ENCODE measurements at places on chromosomes 5 and 9.

GRCh38 chr5:53381-54174 is 38.4 kb upstream of the PLEKHG4B start:
- DNase-seq = no peak

DNA sequence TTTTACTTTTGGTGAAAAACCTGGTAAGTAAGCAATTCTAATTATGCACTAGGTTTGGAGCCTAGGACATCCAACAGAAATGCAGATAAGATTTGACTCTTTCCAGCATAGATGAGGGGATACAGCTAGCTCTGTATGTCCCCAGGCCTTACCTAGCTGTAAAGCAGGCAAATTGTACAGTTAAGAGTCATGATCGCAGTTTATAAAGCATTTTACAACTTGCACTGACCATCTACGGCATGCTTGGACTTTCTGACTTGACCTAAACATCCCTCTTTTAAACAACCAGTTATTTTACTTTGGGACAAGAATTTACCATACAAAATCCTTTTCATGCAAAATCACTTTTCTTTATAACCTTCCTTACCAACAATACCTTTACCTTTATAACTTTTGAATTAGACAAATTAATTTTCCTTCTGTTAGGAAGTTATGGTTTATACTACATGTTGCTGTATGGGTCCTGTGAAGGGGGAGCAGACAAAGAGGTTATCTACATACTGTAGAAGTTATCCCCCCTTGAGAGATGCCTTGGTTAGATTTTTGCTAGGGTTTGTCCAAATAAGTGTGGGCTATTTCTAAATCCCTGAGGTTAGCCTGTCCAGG is 36.8 kb downstream of the FGD3 start:
- DNase-seq = no peak

DNA sequence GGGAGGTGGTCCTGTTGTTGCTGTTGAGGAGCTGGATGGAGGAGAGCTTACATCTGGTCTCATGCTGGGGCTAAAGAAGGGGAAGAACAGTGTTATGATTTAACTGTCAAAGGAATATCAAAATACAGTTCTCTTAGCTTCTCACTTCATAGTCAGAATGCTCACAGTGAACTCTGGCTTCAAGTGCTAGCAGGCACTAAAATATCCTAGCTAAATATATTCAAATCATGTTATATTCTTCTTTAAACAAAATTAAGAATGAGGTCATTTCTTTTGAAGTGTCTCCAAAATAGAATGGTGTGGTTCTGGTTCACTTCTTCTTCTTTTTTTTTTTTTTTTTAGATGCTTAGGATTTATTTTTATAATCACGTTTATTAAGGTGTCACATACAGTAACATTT is 89.4 kb downstream of the NR3C1 start:
- DNase-seq = no peak

DNA sequence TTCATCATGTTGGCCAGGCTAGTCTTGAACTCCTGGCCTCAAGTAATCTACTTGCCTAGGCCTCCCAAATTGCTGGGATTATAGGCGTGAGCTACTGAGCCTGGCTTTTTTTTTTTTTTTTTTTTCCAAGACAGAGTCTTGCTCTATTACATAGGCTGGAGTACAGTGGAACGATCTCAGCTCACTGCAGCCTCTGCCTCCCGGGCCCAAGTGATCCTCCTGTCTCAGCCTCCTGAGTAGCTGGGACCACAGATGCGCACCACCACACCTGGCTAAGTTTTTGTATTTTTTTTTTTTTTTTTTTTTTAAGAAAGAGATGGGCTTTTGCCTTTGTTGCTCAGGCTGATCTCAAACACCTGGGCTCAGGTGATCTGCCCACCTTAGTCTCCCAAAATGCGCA is 26.2 kb upstream of the GPR21 start:
- no peak for DNase-seq

DNA sequence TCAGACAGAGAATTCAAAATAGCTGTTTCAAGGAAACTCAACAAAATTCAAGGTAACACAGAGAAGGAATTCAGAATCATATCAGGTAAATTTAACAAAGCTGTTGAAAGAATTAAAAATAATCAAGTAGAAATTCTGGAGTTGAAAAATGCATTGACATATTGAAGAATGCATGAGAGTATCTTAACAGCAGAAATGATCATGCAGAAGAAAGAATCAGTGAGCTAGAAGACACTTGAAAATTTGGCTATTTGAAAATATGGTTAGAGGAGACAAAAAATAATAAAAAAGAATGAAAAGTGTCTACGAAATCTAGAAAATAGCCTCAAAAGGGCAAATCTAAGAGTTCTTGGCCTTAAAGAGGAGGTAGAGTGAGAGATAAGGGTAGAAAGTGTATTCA is 22.9 kb downstream of the LMBRD2 start:
- DNase-seq = no peak

DNA sequence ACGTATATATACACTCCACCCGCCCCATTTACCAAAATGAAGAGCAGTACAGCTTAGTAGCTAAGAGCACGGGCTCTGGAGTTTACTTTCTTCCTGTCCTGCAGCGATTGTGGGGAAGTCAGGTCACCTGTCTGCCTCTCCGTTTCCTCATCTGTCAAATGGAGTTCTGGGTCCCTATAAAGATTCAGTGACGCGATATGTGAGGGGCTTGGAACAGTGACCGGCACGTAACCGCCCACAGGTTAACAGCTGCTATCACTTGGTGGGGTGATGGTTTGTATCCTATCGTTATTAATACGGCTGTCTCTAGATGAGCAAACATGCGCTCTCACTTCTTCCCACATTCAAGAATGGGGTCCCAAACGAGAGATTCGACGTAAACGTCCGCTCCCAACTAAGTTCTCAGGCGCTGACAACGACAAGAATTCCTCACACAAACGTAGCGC is 426 bp downstream of the FAM114A2 start:
- DNase-seq = no peak

DNA sequence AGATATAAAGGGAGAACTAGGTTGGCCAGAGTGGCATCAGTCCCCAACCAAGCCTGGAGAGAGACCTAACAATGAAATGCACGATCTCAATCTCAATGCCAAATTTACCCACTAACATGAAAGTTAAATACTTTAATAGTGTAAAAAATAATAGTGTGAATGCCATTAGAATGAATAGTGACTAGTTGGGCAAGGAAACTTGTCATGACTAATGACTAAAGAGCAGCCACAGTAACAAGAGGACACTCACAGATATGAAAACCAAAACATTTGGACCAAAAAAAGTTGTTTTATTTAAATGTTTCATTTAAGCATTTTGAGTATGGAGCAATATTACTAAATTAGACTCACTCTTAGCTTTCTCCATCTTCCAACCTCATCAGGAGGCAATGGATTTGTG is 1853.8 kb downstream of the EFNA5 start:
- no peak for DNase-seq

DNA sequence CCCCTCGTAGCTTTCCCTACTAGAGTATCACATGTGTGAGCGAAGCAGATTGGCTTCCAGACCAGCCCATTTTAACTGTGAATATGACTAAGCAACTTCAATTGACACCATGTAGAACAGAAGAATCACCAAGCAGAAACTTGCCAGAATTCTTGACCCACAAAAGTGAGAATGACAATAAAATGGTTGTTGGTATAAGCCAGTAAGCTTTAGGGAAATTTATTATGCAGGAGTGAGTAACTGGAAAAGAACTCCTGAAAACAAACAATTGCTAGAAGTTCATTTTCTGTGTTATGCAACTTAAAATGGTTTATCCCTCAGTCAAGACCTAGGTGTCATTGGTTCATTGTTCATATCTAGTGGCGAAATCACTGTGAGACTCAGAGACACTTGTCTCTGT is 303.1 kb downstream of the DMRT2 start:
- DNase-seq = no peak

DNA sequence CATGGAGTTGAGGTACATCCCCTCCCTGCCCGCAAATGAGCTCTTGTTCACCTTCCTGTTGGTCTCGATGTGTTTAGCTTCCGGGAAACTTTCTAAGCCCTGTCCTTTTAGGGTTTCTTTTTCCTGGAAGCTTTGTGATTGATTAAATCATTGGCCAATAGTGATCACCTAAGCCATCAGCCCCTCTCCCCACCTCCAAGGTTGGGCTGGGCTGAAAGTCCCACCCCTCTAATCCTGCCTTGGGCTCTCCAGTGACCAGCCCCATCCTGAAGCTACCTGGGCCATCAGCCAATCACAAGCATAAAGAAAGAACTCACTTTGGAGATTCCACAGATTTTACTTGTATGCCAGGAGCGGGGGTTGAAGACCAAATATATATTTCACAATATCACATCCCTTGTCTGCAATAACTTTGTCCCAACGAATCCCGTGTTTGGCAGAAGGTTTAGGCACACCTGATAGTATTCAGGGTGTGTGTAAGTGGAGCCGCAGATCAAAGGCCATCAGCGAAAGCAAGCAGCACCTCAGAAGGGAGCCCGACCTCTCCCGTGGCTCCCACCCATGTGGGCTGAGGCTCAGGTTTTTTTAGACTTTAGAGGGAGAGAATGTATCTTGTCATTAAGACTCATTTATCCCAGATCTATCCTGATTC is 20.4 kb downstream of the ROPN1L start:
- DNase-seq = no peak

- DNase-seq = no peak
Observed at GRCh38 chr5:122915717-122916461, 70.5 kb downstream of the SNX24 start.

- no peak for DNase-seq
Observed at GRCh38 chr9:16871336-16872151, 1.1 kb upstream of the BNC2 start.
